ENCODE measurements at places on chromosomes 11 and 22.

- peak; percentile 45 for DNase-seq
Measured at GRCh38 chr22:41800348-41801146, at the start of gene CCDC134. Gene CCDC134, plus strand, starts transcription at chr22:41800679. Its CDS starts 8,212 bp downstream, at chr22:41808891.

- DNase-seq = peak; percentile 76
Measured at GRCh38 chr11:41400819-41401382, 58.6 kb downstream of the LRRC4C start.

DNA sequence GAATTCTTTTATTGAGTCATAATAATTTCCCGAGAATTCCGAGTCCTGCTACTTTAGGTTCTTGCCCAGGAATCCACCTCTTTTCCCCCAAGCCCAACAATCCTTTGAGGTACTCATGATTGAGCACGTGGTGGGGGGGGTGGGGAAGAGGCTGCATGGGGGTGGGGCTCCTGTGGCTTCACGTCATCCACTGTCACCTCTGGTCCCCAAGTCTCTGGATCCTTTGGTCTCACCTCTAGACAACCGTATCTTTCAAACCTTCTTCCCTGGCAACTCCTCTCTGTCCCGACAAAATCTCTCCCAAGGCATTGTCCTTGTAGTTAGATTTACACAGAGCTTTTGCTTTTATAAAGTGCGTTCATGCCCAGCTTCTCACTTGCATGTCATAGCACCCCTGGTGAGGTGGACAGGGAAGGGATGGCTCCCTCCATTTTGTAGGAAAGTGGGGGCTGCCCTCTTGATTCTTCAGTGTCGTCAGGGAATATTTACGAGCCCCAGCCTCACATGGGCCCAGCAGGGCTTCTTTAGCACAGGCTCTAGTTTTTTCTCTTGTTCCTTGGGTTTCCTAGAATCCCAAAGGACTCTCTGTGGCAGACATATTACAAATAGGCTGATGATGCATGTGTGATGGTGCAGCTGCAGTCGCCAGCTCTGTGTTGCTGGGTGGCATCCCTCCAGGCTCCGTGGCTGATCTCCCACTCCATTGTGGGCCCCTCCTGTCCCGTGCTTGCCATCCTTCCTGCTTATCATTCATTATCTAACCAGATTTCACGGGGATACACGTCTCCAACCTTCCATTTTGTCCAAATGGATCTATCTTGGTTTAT, 8.4 kb downstream of the UCP3 start:
- DNase-seq = no peak

DNA sequence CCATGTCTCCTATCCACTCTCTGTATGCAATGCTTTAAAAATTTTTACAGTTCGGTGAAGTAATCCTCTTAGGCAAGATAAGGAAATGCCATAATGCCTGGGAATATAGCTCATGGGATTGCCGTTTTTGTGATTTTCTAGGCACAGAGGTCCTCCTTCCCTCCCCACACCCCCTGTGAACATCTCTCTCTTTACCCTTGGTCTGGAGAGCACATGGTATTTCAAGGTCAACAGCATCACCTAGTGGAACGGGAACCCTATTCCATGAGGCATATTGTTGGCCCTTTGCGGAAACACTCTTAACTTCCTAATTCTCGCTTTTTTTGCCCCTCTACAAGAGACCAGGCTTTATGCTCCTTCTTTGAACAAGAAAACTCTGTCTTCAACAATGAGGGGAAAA, 8.8 kb downstream of the NXPE4 start:
- DNase-seq = no peak

DNA sequence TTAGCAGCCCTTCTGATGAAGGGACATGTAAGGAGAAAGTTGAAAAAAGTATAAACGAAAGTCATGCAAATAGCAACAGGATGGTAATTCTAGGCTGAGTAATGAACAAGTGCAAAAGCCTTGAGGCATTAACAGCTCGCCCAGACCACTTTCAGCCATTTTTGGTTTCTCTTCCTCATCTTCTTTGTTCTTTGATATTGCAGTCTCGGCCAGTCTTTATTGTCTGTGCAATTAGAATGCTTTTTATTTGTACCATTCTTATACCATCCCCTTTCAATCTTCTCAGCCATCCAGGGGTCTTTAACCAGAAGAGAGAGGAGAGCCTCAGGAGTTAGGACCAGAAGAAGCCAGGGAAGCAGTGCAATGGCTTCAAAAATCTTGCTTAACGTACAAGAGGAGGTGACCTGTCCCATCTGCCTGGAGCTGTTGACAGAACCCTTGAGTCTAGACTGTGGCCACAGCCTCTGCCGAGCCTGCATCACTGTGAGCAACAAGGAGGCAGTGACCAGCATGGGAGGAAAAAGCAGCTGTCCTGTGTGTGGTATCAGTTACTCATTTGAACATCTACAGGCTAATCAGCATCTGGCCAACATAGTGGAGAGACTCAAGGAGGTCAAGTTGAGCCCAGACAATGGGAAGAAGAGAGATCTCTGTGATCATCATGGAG, 7.3 kb downstream of the TRIM34 start:
- no peak for DNase-seq

GRCh38 chr11:126702987-126703386, 297.6 kb downstream of the KIRREL3 start:
- no peak for DNase-seq

- DNase-seq = no peak
Measured at GRCh38 chr11:59191890-59192289, 20.0 kb downstream of the DTX4 start.

GRCh38 chr11:27058456-27058855, 17.8 kb downstream of the BBOX1 start:
- DNase-seq = no peak

DNA sequence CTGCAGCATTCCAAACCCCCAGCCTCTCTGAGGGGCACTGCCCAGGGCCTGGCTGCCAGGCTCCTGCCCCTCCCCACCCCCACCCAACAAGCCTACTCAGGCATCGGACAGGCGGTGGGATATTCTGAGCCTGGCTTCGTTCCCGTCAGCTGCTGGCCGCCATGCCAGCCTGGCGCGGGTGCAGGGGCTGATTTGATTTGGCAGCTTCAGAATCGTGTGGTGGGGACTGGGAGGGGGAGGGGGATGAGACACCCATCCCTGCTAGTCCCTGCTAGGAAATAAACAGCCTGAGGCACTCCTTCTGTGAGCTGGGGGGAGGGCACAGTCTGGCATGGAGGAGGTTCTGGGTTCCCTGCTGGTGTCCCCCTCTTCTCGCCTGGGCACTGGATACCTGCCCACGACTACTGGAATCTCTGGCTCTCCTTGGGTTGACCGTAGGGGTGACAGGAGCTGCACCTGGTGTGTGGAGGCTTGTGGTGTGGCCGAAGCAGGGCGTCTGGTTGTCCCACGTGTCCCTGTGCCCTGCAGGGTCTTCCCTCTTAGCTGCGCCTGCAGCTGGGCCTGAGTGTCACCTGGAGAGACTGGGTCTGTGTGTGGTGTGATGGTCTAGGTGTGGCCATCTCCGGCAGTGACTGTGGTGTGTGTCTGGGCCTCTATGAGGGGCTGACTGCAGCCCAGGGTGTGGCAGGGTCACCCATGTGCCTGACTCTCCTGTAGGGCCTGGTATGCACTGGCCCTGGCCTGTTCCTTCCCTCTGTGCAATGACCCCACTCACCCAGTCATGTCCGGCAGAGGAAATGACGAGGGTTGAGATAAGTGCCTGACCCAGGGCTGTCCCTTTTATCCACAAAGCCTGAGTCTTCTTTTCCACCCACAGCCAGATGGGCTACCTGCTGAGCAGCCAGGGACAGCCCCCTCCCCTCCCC, 42.2 kb downstream of the PDE2A start:
- no peak for DNase-seq

DNA sequence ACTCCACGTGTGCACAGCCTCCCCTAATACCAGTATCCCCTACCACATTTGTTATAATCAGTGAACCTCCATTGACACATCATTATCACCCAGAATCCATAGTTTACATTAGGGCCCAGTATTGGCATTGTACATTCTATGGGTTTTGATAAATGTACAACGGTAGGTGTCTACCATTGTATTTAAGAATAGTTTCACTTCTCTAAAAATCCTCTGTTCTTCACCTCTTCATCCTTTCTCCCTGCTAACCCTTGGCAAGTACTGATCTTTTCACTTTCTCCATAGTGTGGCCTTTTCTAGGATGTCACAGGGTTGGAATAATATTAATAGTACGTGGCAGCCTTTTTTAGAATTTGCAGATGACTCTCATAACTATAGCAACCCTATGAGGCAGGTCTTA, 353.8 kb downstream of the DDX10 start:
- DNase-seq = no peak

GRCh38 chr11:130261571-130261970, 53.1 kb downstream of the ZBTB44 start:
- no peak for DNase-seq

Data from LNCaP clone FGC (cell line).